Activated naive CD8-positive, alpha-beta T cell treated with anti-CD3 and anti-CD28 coated beads for 36 hours (primary cell): ENCODE measurements at places on chromosomes 1 and 21. TPM values are rescaled to one million over a fixed set of nuclear protein-coding genes. Genes with fewer than 3 reads are reported as not detected.

The GIPC2 gene
- total RNA-seq = 0.14 TPM

The ST6GALNAC3 gene
- total RNA-seq = 3.5 TPM

The TRAPPC3 gene
- 59.4 TPM for total RNA-seq

The LRRC7 gene
- 0.14 TPM for total RNA-seq

DNA sequence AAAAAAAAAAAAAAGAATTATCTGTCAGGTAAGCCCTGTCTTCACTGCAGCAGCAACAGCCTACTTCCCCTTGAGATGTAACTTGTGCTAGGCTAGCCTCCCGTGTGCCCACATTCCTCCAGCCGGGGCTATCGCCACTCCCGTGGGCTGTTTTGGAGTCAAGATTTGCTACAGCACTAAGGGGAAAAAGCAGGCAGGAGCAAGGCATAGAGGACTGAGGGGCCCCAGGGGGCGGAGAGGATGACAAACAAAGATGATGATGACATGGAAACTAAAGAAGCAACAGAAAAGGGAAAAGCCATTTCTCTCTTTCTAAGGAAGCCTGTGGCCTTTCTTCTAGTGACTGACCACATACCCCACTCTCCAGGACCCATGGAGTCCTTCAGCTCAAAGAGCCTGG lies 1.9 kb downstream of the TNFAIP8L2 start:
- H3K27ac ChIP-seq = peak overlapping the region; percentile 94
- DNase-seq = peak; percentile 66

DNA sequence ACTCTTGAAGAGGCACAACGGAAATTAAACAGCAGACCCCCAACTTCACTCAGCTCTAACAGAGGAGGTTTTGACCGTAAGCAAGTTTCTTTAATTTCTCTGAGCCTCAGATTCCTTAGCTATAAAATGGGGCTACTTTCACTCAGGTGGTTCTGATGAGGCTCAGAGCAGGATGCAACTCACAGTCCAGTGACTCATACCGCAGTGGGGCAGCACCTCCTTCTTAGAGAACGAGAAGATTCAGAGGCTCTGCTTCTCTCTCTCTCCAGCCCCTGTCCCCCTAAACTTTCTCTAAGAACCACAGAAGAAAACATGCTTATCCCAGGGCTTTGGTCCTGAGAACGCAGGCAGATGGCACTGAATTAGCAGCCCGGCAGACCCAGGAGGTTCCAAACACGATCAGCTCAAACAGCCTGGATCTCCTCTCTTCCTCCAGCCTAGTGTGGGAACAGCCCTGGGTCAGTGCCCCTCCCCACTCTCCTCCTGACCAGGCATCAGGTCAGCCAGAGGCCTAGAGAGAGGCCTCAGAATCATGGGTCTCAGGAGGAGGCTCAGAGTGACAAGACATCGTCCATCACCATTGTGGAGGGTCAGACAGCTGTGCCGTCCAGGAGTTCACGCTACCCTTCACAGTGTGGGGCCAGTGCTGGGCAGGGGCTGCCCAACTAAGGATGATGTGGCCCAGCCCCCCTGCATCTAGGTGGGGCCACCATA lies 433.0 kb downstream of the PTPRU start:
- H3K27ac ChIP-seq = no peak overlapping the region
- H3K36me3 ChIP-seq = no peaks in the 10 kb centered on the region
- H3K27me3 ChIP-seq = peaks cover 23% of the 10 kb centered on the region
- no peak for DNase-seq
- no peaks in the 10 kb centered on the region for H3K4me1 ChIP-seq
- H3K4me3 ChIP-seq = no peak overlapping the region

DNA sequence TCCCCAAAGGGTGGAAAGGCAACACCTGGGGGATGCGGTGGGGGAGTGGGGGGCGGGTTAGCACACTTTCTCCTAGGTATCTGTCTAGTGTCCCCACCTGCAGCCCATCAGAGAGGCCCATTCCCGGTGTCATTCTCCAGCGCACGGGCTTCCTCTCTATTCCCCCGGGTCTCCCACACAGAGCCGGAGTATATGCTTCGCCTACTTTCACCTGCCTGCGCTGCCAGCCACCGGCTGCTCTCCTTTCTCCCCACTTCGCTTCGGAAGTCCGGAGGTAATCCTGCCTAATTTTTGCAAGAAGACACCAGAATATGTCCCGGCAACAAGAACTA lies 852 bp downstream of the RGS7 start:
- no peaks in the 10 kb centered on the region for H3K36me3 ChIP-seq
- no peak for DNase-seq
- H3K4me1 ChIP-seq = peaks cover 3% of the 10 kb centered on the region
- H3K27me3 ChIP-seq = peaks cover 59% of the 10 kb centered on the region

- no peaks in the 10 kb centered on the region for H3K36me3 ChIP-seq
- no peak overlapping the region for H3K27ac ChIP-seq
- no peaks in the 10 kb centered on the region for H3K27me3 ChIP-seq
Measured at GRCh38 chr1:109564194-109564878, 15.9 kb downstream of the GNAI3 start.

- no peaks in the 10 kb centered on the region for H3K4me1 ChIP-seq
- no peak for DNase-seq
- no peak overlapping the region for H3K27ac ChIP-seq
- peaks cover 22% of the 10 kb centered on the region for H3K27me3 ChIP-seq
Measured at GRCh38 chr1:94299627-94300553, 62.5 kb upstream of the ARHGAP29 start.

DNA sequence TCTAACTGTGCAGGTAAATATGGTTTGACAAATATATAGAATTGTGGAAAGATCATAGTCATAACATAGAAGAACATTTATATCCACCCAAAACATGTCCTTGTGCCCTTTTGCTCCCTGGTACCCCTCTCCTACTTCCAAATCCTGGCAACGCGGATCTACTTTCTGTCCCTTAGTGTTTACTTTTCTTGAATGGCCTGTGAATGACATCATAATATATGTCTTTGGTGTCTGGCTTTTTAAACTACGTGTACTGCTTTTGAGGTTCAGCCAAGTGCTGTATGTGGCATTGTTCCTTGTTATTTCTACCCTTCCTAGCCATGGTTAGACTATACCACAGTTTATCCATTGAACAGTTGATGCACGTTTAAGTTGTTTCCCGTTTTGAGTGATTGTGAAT lies 155.6 kb downstream of the SDCCAG8 start:
- no peak overlapping the region for H3K4me3 ChIP-seq
- H3K27ac ChIP-seq = no peak overlapping the region
- no peaks in the 10 kb centered on the region for H3K27me3 ChIP-seq
- peaks cover 23% of the 10 kb centered on the region for H3K4me1 ChIP-seq

DNA sequence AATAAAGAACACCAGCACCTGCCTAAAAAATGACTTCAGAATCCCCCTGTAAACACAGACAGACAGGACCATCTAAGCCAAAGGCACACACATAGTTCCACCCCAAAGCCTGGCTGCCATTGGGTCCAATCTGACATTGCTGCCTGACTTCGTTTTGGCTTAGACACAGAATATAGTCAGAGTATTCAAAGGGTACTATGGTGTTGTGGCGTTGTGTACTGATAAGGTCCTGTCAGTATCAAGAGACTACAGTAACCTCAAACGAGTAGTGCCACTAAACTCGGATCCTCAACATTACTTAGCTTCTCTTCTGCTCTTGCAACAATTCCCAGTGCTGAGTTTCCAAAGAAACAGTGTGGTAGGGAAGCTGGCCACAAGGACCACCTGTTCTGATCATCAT lies 169.3 kb upstream of the NR5A2 start:
- no peaks in the 10 kb centered on the region for H3K36me3 ChIP-seq
- H3K27me3 ChIP-seq = peaks cover 16% of the 10 kb centered on the region
- peaks cover 7% of the 10 kb centered on the region for H3K4me1 ChIP-seq
- DNase-seq = no peak

- no peak overlapping the region for H3K4me3 ChIP-seq
- no peaks in the 10 kb centered on the region for H3K4me1 ChIP-seq
- peaks cover 27% of the 10 kb centered on the region for H3K27me3 ChIP-seq
- no peak for DNase-seq
- no peaks in the 10 kb centered on the region for H3K36me3 ChIP-seq
Measured at GRCh38 chr1:223473601-223474344, 80.6 kb downstream of the CCDC185 start.
